ENCODE measurements at places on chromosomes 3 and 15.
A peak's percentile ranks its signal among the peaks of the same experiment; 100 is the strongest.

DNA sequence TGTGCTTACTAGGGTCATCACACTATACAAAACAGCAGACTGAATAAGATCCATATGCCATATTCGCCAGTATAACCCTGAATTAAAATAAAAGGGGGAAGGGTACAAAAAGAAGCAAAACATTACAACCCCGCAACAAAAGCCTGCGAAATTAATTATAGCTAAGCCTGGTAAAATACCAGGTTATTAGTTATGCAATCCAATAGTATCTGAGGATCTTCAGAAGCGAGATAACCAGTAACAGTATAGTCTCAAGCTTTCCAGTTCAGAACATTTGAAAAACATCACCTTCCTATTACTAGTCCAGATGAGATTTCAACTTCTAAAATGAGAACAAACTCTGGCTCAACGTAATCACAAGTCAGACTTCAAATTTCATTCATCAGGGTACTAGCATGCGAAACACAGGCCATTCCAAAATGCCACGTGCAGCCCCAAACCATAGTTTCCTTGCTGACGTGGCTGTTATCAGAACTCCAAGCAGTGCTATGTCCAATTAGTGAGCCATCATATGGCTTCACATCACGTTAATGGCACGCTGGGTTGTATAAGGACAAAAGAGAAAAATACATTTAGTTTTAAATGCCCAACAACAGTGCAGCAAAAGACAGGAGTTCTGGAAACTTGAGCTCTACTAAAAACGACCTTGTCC lies 1.1 kb downstream of the SSR3 start:
- no peak for DNase-seq

GRCh38 chr15:88450125-88450798 lies 16.9 kb downstream of the MRPL46 start:
- DNase-seq, result peak; percentile 40

DNA sequence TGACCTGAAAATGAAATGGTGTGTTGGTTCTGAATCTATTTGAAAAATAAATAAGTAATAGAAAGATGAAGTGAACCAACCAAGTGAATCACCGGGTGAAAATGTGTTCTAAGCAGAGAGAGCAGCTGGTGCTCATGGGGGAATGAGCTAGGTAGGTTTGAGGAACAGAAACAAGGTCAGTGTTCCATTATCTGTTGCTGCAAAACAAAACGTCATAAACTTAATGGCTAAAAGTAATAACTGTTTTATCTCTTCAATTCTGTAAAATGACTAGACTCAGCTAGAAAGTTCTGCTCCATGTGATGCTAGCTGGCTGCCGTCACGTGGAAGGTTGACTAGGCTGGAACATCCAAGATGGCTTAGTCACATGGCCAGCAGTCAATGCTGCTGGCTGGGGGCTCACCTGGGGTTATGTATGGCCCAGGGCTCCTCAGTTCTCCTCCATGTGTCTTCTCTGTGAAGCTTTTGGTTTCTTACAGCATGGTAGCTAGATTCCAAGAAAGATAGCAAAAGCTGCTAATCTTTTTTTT lies 13.3 kb upstream of the SH3BP5 start:
- DNase-seq, result no peak

DNA sequence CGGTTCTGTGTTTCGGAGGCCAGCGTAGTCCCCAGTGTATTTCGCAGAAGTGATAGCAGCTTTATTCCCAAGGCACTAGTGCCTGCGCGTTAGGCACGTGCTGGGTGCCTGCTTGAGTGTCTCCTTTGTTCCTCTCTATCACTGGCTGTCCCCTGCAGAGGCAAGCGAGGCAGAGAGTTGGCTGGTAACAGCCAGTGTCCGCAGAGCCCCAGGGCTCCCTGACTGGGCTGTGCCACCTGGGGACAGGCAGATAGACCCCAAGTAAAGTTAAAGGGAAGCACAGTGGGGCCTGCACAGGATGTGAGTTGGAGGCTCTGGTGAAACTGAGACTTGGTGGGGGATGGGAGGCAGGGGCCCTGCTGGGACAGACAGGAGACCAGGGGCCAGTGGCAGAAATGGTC lies 50.7 kb downstream of the APBA2 start:
- DNase-seq, result no peak

DNA sequence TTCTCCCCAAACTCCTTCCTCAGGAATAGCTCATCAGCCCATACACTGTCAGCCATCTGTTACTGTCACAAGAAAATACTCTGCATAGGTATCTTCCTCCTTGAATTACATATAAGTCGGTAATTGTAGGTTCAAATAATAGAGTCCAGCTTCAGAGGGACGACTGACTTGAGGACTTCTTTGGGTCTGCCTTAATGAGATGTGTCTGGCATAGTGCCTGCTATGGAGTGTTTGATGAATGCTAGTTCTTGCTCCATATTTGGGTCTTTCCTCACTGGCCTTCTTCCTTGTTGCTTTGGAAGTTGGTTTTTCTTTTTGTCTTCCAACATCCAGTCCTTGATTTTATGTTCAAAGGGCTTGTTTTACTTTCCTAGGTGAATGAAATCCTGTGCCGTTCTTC lies 66.4 kb upstream of the ACKR4 start:
- no peak for DNase-seq

GRCh38 chr15:85778107-85778776 lies 16.5 kb downstream of the KLHL25 start:
- no peak for DNase-seq

GRCh38 chr3:84307339-84307738 lies 651.5 kb upstream of the CADM2 start:
- no peak for DNase-seq

DNA sequence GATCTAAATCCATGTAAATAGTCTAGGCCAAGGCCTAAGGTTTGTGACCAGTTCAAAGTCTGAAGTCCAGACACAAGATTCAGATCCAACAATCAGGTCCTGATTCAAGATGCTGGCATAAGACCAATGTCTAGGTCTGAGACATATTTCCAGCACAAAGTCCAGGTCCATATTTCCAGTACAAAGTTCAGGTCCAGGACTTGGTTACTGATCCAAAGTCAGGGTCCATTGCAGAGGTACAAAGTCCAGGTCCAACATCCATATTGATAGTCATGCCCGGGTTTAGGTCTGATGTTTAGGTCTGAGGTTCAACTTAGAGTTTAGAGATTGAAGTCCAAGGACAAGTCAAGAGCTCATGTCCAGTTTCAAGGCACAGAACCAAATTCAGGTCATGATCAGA lies 39.4 kb upstream of the VIPR1 start:
- DNase-seq, result no peak

DNA sequence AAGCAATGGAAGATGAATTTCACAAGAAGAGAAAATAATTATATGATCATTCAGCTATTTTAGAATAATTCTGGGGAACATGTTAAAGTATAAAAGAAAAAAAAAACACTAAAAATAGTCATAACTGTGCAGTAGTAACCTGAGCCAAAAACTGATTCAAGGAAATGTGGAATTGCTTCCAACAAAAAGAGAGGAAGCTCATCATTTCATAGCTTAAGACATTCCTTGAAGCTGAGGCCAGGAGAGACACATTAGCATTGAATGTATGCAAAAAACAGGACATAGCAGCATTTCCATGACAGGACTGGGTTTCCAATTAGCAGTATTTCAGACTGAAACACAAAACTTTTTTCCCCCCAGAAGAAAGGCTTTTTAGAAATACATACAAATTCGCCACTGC lies 27.7 kb upstream of the LRRN1 start:
- no peak for DNase-seq

DNA sequence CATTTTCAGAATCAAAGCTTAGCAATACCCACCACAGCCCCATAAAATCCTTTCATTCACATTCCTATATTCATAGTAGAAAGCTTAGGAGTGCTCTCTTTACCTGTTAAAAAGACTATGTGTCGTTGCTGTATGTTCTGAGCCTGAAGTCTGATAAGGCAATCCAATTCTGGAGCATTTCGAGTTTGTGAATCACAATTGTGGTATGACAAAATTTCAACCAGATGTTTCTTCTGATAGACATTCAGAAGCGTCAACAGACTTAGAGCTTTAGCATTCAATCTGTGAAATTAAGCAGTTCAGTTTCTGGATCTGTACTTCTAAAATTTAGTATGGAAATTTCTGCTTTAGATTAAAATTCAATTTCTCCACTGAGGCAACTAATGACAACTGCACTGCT lies 58.3 kb downstream of the TASOR start:
- no peak for DNase-seq

GRCh38 chr3:123054931-123055330 lies 11.9 kb upstream of the PDIA5 start:
- DNase-seq, result no peak

DNA sequence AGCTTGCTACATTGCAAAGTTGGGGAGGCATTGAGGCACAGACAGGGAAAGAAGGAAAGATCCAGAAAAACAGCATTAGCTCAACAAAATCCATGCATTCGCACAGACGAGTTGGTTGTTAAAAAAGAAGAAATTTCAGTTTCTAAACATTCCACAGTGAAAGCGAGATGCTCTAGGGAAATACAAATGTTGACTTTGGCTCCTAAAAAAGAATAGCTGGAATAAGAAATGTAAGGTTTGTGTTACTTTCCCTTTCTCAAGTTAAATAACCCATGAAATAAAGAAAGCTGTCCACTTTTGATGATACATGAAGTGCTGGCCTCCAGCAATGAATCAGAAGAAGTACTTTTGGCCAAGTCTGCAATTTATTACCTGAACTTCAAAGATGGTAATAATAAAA lies 465.1 kb downstream of the ERC2 start:
- DNase-seq, result no peak

GRCh38 chr3:176120507-176120906 lies 1076.8 kb downstream of the TBL1XR1 start:
- no peak for DNase-seq

DNA sequence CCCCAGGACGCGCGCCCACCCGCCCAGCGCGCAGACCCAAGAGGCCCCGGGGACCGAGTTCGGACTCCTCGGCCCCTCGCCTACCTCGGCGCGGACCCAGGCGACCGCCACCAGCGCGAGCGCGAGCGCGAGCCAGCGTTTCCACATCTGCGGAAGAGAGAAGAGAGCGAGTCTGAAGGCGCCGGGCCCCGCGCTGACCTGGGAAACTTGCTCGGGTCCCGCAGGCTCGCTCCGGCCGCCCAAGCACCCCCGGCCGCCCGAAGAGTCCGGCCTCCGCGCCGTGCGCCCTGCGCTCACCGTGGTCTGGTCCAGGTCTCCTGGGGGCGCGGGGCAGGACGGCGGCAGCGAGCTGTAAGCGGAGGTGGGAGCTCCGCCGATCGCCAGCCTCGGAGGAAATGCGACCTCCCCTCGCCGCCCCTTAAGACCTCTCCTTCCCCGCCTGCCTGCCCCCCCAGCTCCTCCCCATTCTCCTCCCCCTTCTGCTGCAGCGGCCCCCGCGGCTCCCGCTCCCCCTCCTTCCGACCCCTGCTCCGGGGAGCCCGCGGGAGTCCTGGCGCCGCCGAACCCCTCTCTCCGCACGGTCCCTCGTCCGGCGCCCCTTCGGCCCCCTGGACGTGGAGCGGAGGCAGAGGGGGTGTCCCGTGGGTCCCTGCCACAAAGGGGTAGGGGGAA lies at the start of gene FSTL1:
FSTL1 (minus strand) TSS at position 393 of the 672 bp plus-strand sequence; CDS start at position 147, 246 bp downstream.
- peak; percentile 29 for DNase-seq

- no peak for DNase-seq
Observed at GRCh38 chr3:158660711-158661110, 11.7 kb downstream of the LXN start.

All from globus pallidus (tissue), 1 donor.